Stimulated activated CD4-positive, alpha-beta T cell treated with anti-CD3 and anti-CD28 coated beads, Interleukin-1b, Interleukin-23, amount 100 ng/mL, for 1 hour (primary cell): ENCODE measurements at places on chromosomes 7 and 10.

- DNase-seq = no peak
These were observed 5.1 kb downstream of the LRRC72 start for GRCh38 chr7:16531707-16532106.

- no peak for DNase-seq
These were observed 46.8 kb downstream of the HIPK2 start for GRCh38 chr7:139730746-139731612.

DNA sequence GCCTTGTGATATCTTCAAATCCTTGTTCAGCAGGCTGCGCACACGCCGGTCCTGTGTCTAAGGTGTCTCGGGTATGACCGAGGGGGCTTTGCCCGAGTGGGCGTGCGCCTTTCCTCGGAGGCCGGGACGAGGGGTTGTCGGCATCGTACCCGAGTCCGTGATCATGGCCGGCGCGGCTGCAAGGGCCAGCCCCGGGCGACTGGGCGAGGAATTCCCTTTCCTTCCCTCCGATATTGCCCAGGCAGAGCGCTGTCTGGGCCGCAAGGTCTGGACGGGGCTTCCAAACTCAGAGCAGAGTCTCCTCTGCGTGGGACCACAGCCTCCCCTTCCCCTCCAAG, 59.7 kb downstream of the ZNF467 start:
- DNase-seq = no peak

DNA sequence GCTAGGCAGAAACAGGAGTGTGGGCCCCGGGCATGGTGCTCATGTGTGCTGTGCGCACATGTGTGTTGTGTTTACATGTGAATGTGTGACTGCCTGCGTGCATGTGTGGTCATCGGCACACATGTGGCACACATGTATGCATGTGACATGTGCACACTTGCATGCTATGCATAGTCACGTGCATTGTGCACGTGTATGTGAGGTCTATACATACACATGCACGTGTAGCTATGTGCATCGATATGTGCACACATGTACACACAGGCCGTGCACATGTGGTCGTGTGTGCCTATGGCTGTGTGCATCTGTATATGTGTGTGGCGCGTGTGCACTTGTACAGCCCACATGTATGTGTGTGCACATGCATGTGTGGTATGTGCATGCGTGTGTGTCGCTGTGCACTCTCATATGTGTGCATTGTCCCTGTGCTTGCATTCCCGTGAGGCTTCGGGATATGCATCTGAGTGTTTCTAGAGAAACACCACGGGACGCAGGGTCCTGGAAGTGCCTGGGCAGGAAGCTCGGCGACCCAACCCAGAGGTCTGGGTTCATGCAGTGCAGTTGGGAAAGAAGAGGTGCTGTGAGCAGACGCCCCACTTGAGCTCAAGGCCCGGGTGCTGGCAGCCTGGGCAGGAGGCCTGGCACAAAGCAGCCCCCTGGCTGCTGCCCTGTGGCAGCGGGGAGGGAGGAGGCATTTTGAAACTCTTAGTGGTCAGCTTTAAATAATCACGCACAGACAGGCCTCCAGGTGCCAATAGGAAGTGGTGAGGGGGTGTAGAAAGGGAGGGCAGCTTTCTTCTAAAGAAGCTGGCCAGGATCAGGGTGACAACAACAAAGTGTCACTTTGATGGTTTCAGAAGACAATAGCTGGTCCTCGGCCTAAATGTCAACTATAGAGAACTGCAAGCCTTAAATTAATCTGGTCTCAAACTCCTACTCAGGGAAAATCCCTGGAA, 410.0 kb upstream of the MGMT start:
- no peak for DNase-seq

DNA sequence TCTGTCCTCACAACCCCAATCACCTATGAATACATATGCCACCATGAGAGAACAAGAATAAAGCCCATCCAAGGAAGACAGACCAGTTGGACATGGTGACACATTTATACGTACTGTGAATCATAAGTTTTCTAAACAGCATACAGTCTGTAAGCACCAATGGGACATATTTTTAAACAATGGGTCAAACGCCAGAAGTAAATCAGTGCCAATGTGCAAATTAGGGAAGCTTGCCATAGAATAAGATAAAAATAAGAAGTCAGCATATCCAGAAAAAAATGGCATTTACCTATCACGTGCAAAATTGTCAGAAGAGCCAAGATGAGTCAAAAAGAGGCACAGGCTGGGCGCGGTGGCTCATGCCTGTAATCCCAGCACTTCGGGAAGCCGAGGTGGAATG, 910.4 kb downstream of the SORCS1 start:
- no peak for DNase-seq

GRCh38 chr10:22834471-22834870, 93.4 kb upstream of the ARMC3 start:
- no peak for DNase-seq

- DNase-seq = no peak
These were observed 86.5 kb downstream of the GOLGA7B start for GRCh38 chr10:97936126-97936525.

GRCh38 chr7:335358-336148, 45.6 kb downstream of the FOXL3 start:
- no peak for DNase-seq

DNA sequence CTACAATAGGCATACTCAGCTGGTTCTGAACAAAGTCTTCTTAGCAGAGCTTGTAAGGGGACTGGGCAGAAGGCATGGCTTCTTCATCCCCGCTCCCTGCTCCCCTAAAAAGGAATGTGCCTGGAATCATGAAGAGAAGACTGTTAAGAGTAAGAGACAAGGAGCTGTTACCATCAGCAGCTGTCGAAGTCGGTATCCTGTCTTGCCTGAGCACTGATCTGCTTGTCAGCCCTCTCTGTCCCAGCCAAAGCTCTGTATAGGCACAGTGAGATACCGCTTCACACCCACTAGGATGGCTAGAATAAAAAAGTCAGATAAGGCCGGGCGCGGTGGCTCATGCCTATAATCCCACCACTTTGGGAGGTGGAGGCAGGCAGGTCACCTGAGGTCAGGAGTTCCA, 2.4 kb downstream of the ABLIM1 start:
- DNase-seq = no peak

GRCh38 chr7:26681819-26682418, 182.5 kb downstream of the SKAP2 start:
- no peak for DNase-seq
